AG04450 (cell line): ENCODE measurements at places on chromosomes 1 and 21.

DNA sequence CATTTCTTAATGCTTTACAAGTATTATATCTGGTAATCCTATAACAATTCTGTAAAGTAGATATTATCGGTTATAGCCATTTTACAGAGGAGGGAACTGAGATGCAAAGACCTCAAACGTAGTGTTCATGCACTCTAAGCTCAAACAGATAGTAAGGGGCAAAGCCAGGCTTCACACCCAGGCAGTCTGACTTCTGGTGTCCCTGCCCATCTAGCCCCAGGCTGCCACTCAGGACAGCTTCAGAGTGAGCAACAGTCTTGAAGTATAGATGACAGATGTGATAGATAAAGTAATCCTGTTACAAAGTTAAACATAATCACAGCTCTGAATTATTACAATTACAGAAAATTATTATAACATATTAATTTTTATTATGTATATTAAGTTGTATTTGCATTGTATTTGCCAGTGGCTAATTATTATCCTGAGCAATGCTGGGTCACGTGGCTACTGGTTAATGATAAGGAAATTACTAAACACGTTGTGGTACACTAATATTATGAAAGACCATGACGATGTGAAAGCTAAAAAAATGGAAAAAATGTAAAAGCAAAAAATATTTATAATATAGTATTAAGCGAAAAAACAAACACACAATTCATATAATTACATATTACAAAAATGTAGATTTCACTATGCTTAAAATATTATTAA is 6.1 kb upstream of the TRAF3IP3 start:
- DNase-seq, result no peak

- no peak for DNase-seq
Measured at GRCh38 chr1:98888869-98889268, 115.8 kb downstream of the PLPPR5 start.

GRCh38 chr1:182841368-182841988 is 2.3 kb downstream of the DHX9 start:
- peak; percentile 1 for DNase-seq

GRCh38 chr1:93753791-93754763 is 72.4 kb upstream of the BCAR3 start:
- DNase-seq, result peak; percentile 85

DNA sequence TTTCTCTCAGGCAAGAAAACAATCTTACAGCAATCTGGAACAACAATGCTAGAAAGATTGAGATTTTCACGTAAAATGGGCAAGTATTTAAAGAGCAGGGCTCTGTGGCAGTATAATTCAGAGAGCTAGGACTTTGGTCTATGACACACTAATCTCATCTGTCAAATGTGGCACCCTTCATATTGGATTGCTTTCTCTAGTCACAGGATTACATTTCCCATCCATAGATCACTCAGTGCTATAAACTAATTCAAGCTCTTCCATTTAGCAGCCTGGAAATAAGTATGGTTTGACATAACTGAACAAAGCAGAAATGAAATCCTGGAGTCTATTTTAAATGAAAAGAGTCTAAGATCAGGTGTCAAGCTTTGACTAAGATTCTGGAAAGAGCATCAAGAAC is 263.1 kb upstream of the TMPRSS15 start:
- no peak for DNase-seq

DNA sequence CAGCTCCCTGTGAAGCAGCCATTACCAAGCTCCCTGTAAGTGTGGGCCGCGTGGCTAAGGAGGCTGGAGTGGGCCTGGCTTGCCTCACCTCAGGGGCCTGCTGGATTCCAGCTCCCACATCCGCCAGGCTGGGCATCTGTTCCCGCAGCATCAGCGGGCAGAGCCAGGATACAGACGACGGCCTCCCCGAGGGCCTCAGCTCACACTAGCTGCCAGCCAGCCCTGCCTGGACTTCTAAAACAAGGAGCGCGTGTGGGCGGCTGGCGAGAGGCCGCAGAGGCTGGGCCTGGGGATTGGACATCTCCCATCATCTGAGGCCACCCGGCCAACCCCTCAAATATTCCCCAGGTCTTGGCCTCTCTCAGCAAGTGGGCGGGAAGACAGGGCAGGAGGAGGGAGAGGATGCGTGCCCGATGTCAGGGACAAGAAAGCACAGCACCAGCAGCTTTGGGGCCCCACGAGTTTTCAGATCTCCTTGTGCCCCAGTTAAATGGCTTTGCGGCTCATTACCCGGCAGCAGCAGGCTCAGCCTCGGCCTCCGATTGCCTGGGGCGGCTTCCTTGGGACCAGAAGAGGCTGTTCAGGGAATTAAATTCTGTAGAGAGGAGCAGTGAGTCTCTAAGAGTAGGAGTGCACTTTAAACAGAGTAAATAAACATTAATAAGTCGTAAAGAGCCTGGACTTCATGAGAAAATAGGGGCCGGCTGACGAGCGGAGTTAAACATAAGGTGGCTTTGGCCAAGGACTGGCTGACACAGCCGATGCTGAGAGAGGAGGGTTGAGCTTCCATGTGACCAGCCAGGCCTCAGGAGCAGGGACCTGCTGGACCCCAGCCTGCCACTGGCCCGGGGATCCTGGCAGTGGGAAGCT is 208.9 kb upstream of the C1orf174 start:
- no peak for DNase-seq

DNA sequence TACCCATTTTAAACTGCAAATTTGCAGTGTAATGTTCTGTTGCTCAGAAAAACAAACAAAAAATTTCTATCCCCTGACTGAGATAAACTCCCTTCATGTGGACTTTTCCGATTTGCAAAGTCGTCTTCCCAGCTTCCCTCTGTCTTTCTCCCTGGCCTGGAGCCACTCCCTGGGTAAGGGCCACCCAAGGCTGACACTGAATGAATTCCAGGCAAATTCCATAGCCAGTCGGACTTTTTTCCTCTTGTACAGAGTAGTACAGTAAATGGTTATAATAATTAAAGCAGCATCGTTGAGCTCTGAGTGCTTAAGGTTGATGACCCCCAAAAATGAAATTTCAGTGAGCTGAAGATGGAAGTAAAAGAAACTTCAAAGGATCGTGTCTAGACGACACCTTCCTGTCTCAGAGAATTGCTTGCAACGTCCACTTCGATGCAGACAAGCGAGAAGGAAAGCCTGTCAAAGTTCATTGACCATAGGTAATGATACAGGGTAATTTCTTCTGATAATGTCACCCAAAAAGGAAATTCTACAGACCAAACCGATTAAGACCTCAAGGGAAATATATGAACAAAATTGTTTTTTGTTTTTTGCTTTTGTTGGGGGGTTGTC is 33.6 kb upstream of the LHX8 start:
- DNase-seq, result no peak

- no peak for DNase-seq
Measured at GRCh38 chr1:118954301-118954905, 33.7 kb downstream of the TBX15 start.

- no peak for DNase-seq
Measured at GRCh38 chr1:167463080-167463479, 55.2 kb downstream of the CD247 start.

DNA sequence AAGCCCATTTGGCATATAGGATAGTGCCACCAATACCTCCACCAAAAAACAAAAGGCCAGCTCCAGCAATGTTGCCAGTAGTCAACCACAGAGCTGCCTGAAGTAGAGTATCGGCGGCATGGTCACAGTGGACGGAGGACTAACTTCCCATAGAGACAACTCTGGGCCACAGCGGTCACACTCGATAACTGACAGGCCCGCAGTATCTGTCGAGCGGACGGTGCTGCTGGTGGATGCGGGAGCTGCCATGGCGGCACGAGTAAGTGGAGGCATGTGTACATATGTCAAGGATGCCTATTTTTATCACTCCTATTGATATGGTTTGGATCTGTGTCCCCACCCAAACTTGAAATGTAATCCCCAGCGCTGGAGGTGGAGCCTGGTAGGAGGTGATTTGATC is 4.1 kb downstream of the KRTAP12-1 start:
- DNase-seq, result no peak

DNA sequence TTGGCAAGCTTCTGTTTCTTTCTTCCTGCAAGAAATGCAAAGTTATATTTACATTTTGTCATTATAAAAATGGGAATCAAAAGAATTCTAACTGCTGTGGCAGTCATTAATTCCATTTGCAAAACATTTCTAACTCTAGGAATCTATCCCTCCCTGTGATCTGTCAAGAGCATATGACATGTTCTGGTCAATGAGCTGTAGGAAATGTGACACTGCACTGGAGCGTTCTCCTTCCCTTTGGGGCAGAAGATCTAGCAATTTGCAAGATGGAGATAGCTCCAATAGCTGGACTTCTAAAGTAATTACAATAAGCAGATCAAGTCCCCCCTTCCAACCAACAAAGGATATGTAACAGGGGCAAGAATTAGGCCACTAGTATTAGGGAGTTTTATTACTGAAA is 6.3 kb downstream of the TOMM20 start:
- DNase-seq, result no peak

- DNase-seq, result no peak
Measured at GRCh38 chr1:14913482-14914177, 239.9 kb upstream of the TMEM51 start.

GRCh38 chr1:89627596-89627962 is 5.3 kb upstream of the LRRC8C start:
- DNase-seq, result no peak

GRCh38 chr1:196690582-196690981 is 38.7 kb downstream of the CFH start:
- no peak for DNase-seq

GRCh38 chr21:37145635-37146111 is 72.6 kb downstream of the TTC3 start:
- DNase-seq, result no peak

GRCh38 chr1:1778663-1779319 is 521 bp upstream of the NADK start:
- no peak for DNase-seq

DNA sequence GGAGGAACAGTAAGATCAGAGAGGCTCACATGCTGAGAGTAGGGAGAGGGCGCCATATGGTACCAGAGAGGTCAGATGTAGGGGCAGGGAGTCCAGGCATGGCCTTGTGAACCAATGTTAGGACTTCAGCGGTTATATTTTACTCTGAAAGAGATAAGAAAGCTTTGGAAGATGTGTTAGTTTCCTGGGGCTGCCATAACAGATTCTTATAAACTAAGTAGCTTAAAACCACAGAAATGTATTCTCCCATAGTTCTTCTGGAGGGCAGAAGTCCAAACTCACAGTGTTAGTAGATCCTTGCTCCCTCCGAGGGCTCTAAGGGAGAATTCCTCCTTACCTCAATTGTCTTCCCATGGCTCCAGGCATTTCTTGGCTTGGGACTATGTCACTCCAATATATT is 502.5 kb upstream of the ADGRL2 start:
- no peak for DNase-seq

- DNase-seq, result peak; percentile 58
Measured at GRCh38 chr1:221392453-221392852, 349.4 kb downstream of the DUSP10 start.

DNA sequence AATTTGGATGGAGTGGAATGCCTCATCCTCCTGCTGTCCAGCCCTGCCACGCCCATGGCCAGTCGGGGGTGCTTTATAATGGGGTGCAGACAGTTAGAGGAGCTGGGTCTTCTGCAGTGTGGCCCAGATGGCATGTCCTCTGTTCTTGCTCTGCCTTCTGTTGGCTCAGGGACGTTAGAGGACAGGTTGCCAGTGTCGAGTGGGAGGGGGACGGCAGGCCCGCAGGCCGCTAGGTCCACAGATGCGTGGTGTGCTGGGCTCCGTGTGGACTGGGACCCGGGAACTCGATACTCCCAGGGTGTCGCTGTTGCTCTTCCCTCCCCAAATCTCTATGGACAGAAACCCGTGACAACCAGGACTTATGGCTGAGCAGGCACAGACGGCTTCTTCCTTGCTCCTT is 33.3 kb downstream of the SIM2 start:
- DNase-seq, result no peak

GRCh38 chr21:38718481-38718880 is 87.2 kb upstream of the ETS2 start:
- no peak for DNase-seq

GRCh38 chr1:109975718-109976117 is 8.8 kb upstream of the AHCYL1 start:
- DNase-seq, result no peak

GRCh38 chr1:58848818-58849411 is 65.1 kb upstream of the JUN start:
- DNase-seq, result peak; percentile 91

GRCh38 chr21:31088474-31088751 is 50.1 kb upstream of the KRTAP19-8 start:
- DNase-seq, result no peak

- no peak for DNase-seq
Measured at GRCh38 chr1:228989992-228990827, 254.9 kb downstream of the RHOU start.

DNA sequence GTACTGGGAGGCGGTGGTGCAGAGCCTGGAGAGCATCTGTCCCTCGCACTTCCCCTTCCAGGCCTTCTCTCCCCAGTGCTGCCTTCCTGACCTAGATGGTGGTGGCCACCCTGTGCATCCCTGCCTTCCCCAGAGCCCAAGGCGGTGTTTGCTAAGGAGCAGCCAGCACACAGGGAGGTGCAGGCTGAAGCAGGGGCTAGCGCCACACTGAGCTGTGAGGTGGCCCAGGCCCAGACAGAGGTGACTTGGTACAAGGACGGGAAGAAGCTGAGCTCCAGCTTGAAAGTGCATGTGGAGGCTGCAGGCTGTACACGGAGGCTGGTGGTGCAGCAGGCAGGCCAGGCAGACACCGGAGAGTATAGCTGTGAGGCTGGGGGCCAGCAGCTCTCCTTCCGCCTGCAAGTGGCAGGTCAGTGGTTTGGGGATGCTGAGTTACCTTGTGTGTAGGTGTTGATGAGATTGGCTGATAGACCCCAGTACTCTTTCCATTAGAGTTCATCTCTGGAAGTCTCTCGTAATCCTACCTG is 51.6 kb downstream of the OBSCN start:
- DNase-seq, result no peak

GRCh38 chr1:156452907-156453306 is 47.7 kb downstream of the MEF2D start:
- no peak for DNase-seq

DNA sequence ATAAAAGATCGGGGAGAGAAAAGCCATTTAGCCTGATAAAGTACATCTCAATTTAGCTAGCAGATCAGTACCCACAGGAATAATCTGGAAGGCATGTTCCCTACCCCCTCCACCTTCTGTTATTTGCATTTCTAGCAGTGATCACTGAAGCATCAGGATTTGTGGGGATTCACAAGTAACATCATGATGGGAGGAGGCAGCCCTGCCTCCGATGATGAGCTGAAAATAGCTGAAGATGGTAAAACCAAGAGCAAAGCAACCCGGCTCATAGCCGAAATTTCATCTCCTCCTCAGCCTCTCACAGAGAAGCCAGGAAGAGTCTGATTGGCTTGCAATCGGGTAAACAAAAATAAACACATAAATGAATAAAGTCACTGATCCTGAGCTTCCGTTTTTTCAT is 2.4 kb downstream of the CCSAP start:
- DNase-seq, result no peak

GRCh38 chr1:53323316-53323715 is 4.6 kb downstream of the LRP8 start:
- no peak for DNase-seq
